ENCODE measurements at places on chromosomes 12 and 14.

GRCh38 chr14:99043756-99044155, 228.2 kb downstream of the BCL11B start:
- no peak for DNase-seq

DNA sequence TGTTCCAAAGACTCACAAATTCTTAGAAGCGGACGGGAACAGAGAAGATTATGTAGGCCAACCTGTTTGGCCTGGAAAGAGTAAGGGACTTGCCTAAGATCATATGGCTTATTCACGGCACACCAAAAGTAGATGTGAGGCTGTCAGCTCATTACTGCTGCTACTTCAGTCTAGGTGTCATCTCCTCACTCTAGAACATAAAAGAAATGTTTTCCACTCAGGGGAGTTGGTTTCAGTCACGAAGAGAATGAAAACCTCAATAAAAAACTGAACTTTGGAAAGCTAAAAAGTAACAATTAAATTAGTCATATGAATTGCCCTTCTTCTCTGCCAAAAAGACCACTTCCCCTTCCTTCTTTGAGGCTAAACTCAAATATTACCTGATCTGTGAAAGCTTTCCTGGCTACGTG, 658 bp upstream of the CEP128 start:
- DNase-seq, result no peak

- DNase-seq, result no peak
These were observed 40.1 kb upstream of the TMEM263 start for GRCh38 chr12:106915635-106916026.

GRCh38 chr12:102551186-102551585, 70.8 kb upstream of the IGF1 start:
- DNase-seq, result no peak

DNA sequence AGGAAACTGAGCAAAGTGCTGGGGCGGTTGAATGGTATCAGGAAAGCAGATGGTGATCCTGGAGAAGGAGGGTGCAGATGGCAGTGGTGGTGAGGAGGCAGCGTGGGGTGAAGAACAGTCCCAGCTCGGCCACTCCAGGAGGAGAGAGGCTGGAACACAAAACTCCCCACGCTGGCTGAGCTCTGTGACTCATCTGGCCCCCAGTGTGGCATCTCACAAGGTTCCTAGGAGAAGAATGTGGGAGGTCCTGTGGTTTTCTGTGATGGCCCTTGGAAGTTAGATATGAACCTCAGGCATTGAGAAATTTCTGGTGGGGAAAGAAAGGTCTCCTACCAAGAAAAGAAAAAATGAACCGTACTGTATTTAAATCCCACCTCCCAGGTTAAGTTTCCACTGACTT, 8.0 kb upstream of the NRXN3 start:
- no peak for DNase-seq

DNA sequence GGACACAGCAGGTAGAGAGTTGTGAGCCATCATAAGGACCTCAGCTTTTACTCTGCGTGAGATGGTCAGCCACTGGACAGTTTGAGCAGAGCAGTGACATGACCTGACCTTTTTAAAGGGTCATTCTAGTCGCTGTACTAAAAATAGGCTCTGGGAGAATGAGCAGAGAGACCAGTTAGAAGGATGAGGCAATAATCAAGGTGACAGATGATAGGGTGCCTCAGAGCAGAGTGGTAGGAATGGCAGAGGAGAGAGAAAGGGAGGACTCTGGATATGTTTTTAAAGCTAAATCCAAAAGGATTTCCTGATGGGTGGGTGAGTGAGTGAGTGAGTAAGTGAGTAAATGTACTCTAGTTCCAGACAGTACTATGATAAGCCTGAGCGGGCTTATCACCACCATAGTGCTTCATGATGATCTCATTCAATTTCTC, 83.6 kb upstream of the ARHGAP5 start:
- DNase-seq, result no peak

DNA sequence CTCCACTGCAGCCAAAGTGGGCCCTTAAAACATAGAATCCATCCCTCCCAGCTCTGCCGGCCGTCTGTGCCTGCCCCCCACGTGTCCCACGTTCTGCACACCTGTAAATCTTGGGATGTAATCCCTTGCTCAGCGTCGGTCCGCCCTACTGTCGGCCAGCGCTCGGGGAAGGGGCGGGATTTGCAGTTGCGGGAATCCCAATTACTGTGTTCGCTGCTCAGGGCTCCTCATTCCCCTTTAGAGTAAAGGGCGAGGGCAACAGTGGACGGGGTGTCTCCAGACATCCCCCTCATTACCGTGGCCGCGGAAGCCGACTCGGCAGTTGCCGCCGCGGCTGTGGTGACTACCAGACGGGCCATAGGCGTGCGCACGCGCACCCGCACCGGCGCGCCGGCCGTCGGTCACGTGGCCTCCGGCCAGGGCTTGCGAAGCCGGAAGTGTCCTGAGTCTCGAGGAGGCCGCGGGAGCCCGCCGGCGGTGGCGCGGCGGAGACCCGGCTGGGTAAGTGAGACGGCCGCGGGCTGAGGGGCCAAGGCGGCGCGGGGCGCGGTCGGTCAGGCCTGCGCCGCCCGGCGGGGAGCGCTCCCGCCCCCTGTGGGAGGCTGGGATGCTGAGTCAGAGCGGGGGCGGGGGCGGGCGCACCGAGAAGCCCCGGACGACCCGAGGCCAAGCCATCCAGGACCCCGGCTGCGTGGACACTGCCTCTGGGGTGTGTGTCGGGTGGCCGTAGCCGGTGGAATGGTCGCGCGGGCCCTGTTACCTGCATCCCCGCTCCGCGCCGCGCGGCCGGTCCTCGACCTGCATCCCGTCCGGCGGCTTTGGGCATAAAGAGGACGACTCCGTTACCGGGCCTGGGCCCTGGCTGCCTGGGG, at the start of gene TBK1:
Gene TBK1 (plus strand): TSS at position 434 of the 872 bp plus-strand sequence. CDS start 3,751 bp downstream, outside the sequence.
- peak; percentile 54 for DNase-seq

- DNase-seq, result no peak
These were observed 56.4 kb upstream of the CISTR start for GRCh38 chr12:53808023-53808705.

DNA sequence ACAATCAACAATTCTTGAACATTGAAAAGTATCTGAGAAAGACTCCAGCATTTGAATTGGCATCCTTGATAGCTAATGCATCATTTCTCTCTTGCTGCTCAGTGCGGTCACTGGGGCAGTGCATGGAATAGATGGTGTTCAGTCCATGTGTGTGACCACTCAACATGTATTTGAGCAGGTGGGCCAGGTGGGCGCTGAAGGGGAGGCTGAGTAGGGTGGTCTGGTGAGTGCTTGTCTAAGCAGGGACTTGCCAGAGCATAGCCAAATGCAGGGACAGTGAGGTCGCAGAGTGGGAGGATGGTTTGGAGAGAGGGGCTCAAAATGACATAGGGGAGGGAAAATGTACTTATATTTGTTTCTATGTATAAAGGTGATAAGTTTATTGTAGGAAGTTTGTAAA, 409.0 kb downstream of the TMEM121 start:
- no peak for DNase-seq

DNA sequence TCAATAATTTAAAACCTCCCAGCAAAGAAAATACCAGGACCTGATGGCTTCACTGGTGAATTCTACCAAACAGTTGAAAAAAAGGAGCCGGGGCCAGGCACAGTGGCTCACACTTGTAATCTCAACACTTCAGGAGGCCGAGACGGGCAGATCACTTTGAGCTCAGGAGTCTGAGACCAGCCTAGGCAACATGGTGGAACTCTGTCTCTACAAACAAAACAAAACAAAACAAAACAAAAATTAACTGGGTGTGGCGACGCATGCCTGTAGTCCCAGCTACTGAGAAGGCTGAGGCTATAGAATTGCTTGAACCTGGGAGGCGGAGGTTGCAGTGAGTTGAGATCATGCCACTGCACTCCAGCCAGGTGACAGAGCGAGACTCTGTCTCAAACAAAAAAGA, 13.7 kb upstream of the TROAP start:
- DNase-seq, result no peak

GRCh38 chr14:38384741-38385140, 128.8 kb upstream of the CLEC14A start:
- no peak for DNase-seq

DNA sequence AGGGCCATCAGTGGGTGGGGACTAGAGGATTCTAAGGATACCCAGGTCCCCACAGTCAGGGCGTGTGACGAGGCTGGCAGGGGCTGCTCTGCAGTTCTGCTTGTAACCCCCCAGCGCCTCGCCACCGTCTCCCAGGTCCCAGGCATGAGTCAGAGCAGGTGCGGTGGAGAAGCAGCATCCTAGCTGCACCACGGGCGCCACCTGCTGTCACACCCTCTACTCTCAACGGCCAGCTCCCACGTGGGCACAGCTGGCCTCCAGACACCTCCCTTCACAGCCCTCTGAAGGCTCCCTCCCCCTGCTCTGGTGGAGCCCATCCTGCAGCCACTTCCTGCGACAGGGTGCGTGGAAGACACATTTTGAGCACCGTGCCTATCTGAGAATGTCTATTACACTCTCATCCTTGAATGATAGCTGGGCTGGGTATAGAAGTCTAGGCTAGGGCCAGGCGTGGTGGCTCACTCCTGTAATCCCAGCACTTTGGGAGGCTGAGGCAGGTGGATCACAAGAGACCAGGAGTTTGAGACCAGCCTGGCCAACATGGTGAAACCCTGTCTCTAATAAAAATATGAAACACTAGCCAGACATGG, 6.9 kb upstream of the NUDT14 start:
- no peak for DNase-seq

- DNase-seq, result no peak
These were observed 843.9 kb downstream of the FLRT2 start for GRCh38 chr14:86373886-86374285.

GRCh38 chr14:92584816-92585215, 71.2 kb downstream of the RIN3 start:
- no peak for DNase-seq

- no peak for DNase-seq
These were observed at the start of gene KCNH5 for GRCh38 chr14:63045234-63045611. KCNH5 (minus strand) TSS chr14:63045458; CDS start chr14:63045186, 272 bp downstream.

GRCh38 chr14:59483819-59484638, at the start of the genes JKAMP and L3HYPDH:
JKAMP (plus strand) TSS chr14:59484517; CDS start chr14:59484590, 73 bp downstream.
L3HYPDH (minus strand) TSS chr14:59484408; CDS start chr14:59484316, 92 bp downstream.
- peak; percentile 97 for DNase-seq

- no peak for DNase-seq
These were observed 1.5 kb downstream of the BIN2 start for GRCh38 chr12:51322452-51322851.

DNA sequence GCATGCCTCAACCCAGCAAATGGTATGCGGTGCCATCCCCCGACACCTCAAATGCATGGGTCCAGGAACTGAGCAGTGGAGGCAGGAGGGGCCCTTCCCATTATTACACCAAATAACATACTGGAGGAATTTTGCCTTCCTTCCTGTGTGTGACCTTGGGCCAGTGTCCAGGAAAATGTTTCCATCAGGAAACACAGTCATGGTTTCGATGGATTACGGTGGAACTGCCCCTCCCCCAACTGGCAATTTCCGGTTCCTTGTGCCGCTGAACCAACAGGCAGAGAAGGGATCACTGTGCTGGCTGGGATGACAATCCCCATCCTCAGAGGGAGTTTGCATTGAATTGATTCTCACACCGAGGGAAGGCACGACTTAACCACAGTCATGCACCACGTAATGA, 9.1 kb upstream of the CDC42BPB start:
- DNase-seq, result no peak

DNA sequence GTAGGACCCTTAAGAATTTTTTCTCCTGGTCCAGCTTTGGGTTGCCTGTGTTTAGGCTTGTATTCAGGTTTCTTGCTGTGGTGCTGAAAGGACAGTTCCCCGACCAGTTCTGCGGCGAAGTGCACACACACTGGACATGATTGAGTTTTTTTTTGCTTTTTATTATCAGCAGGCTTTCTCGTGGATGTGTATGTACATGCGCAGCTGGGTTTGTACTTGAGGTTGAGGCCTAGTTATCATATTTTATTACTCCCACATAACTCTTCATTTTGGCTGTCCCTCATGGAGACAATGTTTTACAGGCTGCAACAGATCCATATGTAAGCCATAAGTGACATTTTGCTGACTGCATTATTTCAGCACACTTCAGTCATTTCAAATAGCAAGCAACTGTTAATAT, 2.5 kb downstream of the SCN8A start:
- no peak for DNase-seq

DNA sequence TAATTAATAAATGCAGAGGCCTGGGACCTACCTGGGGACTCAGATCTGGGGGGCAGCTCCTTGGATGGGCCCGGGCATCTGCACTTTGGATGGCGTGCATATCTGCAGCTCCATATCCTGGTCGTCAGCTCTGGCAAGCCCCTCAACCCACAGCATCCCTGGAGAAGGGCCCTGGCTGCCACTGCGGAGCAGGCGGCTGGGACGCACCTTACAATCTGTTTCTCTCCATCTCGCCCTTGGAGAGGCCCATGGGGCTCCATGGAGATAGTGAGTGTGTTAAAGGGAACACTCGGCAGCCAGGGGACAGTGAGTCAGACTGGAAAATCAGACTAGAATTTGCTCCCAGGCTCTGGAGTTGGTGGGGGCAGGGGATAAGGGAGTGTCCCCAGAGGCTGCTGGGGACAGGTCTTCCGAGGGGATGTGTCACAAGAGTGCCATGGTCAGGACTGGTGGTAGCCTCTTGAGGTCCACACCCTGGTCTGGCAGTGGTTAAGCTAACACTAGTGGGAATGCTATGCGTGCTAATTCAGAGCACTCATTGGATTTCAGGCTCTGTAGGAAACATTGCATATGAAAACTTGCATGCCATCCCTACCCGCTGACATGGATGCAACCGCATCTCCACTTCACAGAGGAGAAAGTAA, 21.5 kb downstream of the RFLNA start:
- no peak for DNase-seq

- no peak for DNase-seq
These were observed 133.5 kb downstream of the LLPH start for GRCh38 chr12:65997056-65997455.
